MCF 10A (cell line): ENCODE measurements at places on chromosomes 1 and 21. TPM values are rescaled to one million over a fixed set of nuclear protein-coding genes. Genes with fewer than 3 reads are reported as not detected.

Gene AUNIP
- total RNA-seq: 5.2 and 9.4 TPM in 2 replicates

Gene ANKRD35
- 0.29 TPM in 1 of 2 replicates, not detected in the other for total RNA-seq

- DNase-seq: no peak
Observed at GRCh38 chr1:154619181-154619948, 11.4 kb upstream of the ADAR start.

GRCh38 chr1:62891956-62892562, 108.1 kb downstream of the ATG4C start:
- DNase-seq: peak; percentile 33

DNA sequence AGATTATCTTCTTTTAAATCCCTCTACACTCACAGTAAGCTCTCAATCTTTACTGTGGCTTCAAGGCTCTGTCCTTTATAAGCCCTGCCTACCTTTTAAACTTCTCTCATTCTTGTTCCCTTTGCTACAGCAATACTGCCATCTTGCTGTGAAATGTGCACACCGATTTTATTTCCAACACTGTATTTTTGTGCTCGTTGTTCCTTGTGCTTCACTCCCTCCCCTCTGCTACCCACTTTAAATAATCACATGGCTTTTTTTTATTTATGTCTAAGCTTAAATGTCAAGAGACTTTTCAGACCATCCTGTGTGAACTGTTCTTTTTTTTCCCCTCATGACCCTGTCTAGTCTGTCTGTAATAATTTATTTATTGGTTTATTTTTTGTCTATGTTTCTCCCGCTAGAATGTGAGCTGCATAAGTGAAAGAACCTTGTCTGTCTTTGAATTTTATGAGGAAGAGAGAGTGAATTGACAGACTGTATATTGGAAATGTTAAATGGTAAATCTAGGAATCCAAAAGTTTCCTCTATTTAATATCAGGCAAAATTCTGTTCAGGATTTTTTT, 45.7 kb downstream of the ABCD3 start:
- DNase-seq: peak; percentile 60

GRCh38 chr1:197633447-197634078, 141.7 kb downstream of the DENND1B start:
- no peak for DNase-seq

- DNase-seq: no peak
Observed at GRCh38 chr1:22805672-22806038, 95.0 kb downstream of the EPHB2 start.
